ENCODE measurements at places on chromosomes 11 and 22. TPM values are rescaled to one million over a fixed set of nuclear protein-coding genes. Genes with fewer than 3 reads are reported as not detected.

GRCh38 chr22:49803134-49803533 lies 24.5 kb downstream of the BRD1 start:
- DNase-seq = no peak
- H3K27me3 ChIP-seq = no peaks in the 10 kb centered on the region
- no peak overlapping the region for H3K27ac ChIP-seq
- H3K36me3 ChIP-seq = peaks cover 72% of the 10 kb centered on the region

DNA sequence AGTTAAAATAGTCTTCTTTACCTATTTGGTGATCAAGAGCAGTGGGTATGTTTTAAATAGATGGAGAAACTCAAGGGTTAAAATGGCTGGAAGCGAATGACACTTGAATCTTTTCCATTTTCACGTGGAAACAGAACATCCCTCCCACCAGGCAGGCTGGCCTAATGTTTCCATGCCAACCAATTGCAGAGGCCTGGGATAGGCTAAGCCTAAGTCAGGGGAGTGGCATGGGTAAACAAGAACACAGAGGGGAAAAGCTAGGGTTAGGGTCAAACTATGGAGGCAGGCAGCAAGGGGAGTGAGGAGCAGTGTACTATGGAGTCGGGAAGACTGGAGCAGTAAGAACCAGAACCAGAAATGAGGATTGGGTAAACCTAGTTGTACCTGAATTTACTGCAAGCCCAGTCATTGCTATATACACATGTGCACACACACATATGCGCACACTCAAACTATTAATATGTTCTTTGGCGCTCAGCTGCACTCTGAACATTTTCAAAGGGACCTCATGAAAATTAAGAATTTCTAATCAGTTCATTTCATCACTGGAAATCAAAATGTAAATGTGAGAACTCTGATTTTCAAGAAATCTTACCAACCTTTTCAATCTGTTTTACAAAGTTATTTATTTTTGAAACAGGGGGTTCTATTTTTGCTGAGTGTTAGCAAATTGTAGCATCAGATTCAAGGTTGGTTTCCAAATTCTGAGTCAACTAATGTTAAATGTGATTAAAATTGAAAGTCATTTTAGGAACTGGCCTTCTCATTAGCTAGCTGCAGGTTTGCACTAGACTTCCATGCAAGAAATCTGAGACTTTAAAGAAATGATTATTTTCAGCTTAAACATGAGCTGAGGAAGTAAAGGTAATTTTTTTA lies 327.0 kb upstream of the CCDC90B start:
- no peak overlapping the region for H3K27ac ChIP-seq
- no peak overlapping the region for H3K4me3 ChIP-seq
- peaks cover 5% of the 10 kb centered on the region for H3K4me1 ChIP-seq
- H3K36me3 ChIP-seq = no peaks in the 10 kb centered on the region
- H3K27me3 ChIP-seq = no peaks in the 10 kb centered on the region

GRCh38 chr11:69373251-69373635 lies 79.3 kb downstream of the MYEOV start:
- no peaks in the 10 kb centered on the region for H3K27me3 ChIP-seq
- H3K27ac ChIP-seq = no peak overlapping the region

- no peak overlapping the region for H3K27ac ChIP-seq
- H3K27me3 ChIP-seq = no peaks in the 10 kb centered on the region
- H3K4me1 ChIP-seq = peaks cover 63% of the 10 kb centered on the region
- no peak for DNase-seq
These were observed 2.9 kb downstream of the TSKU start for GRCh38 chr11:76786016-76786415.

GRCh38 chr11:32396991-32397390 lies 38.3 kb downstream of the WT1 start:
- H3K36me3 ChIP-seq = no peaks in the 10 kb centered on the region
- H3K27me3 ChIP-seq = peaks cover 11% of the 10 kb centered on the region
- H3K27ac ChIP-seq = no peak overlapping the region
- no peak for DNase-seq
- H3K4me1 ChIP-seq = no peaks in the 10 kb centered on the region

DNA sequence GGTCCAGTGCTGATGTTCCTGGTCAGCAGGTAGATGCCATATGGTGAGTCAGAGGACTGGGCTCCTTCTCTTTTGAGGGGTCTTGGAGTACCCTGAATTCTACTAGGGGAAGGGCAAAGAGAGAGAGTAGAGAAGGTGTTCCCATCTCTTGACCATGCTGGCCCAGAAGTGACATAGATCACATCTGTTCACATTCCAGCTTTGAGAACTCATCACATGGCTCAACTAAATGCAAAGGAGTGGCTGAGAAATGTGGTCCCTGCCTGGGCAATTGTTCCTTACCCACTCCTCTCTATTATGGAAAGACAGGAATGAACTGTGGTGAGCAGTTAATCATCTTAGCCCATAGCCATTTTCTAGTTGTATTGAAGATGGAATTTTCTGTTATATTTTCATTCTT lies 105.4 kb upstream of the TIMP3 start:
- no peak overlapping the region for H3K4me3 ChIP-seq
- H3K27ac ChIP-seq = no peak overlapping the region
- H3K27me3 ChIP-seq = no peaks in the 10 kb centered on the region
- no peak for DNase-seq

DNA sequence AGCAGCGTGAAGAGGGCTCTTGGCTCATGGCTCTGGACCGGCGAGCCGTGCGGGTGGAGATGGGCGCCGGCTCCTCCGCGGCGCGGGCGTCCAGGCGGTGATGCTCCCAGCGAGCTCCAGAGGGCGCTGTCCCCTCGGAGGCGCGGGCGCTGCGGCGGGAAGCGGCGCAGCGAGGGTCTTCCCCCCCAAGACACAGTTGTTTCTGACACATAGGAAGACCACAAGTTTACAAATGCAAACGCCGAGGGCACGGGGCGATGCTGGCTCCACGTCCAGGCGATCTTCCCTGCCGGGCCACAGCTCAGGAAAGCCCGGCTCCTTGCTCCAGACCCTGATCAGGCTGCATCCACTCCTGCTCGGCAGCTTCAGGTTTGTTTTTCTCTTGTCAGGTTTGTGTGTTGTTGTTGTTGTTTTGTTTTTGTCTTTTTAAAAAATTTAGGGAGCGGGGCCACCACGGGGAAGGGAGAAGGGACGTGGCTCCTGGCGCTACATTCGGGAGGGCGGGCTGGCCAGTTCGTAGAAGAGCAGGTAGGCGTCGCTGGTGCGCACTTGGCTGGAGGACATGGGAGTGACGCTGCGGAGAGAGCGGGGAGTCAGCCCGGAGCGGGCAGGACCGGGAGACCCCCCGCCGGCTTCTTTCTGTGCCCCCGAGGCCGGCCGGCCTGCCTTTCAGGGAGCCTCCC lies 10.0 kb upstream of the MFRP start:
- H3K27ac ChIP-seq = peak overlapping the region; percentile 67
- DNase-seq = no peak
- H3K27me3 ChIP-seq = peaks cover 2% of the 10 kb centered on the region

- no peaks in the 10 kb centered on the region for H3K27me3 ChIP-seq
- H3K4me3 ChIP-seq = no peak overlapping the region
- no peaks in the 10 kb centered on the region for H3K4me1 ChIP-seq
- no peaks in the 10 kb centered on the region for H3K36me3 ChIP-seq
These were observed 24.9 kb downstream of the FDX1 start for GRCh38 chr11:110454609-110455008.

DNA sequence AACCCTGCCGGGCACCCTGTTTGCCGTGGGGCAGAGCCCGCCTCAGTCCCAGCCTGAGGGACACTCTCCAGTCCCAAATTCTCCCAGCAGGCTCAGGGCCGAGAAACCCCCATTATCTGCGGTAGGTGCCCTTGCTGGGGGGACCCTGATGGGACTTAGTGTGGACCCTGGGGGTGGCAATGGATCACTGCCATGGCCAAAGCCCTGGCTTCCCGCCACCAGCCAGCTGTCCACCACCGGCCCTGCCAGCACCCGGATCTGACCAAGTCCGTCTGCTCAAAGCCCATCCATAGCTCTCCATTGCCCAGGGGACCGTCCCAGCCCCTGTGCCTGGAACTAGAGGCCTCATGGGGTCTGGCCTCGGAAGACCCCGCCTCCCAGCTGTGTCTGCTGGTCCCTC lies 24.4 kb downstream of the WNT7B start:
- H3K4me3 ChIP-seq = no peak overlapping the region
- no peak overlapping the region for H3K27ac ChIP-seq
- no peak for DNase-seq
- peaks cover 36% of the 10 kb centered on the region for H3K36me3 ChIP-seq
- H3K27me3 ChIP-seq = no peaks in the 10 kb centered on the region

GRCh38 chr11:125494974-125495725 lies 915 bp downstream of the FEZ1 start:
- no peaks in the 10 kb centered on the region for H3K36me3 ChIP-seq
- H3K4me3 ChIP-seq = peak overlapping the region; percentile 68
- DNase-seq = no peak

The CERK gene
- 55.3 TPM for total RNA-seq

The SLC37A2 gene
- total RNA-seq = 5.2 TPM

The C22orf42 gene
- total RNA-seq = 2.8 TPM

The SREBF2 gene
- total RNA-seq = 60.2 TPM

The PAMR1 gene
- 23.9 TPM for total RNA-seq

Data from spinal cord (tissue), 10 donors.